ENCODE measurements at places on chromosomes 16 and 17.

DNA sequence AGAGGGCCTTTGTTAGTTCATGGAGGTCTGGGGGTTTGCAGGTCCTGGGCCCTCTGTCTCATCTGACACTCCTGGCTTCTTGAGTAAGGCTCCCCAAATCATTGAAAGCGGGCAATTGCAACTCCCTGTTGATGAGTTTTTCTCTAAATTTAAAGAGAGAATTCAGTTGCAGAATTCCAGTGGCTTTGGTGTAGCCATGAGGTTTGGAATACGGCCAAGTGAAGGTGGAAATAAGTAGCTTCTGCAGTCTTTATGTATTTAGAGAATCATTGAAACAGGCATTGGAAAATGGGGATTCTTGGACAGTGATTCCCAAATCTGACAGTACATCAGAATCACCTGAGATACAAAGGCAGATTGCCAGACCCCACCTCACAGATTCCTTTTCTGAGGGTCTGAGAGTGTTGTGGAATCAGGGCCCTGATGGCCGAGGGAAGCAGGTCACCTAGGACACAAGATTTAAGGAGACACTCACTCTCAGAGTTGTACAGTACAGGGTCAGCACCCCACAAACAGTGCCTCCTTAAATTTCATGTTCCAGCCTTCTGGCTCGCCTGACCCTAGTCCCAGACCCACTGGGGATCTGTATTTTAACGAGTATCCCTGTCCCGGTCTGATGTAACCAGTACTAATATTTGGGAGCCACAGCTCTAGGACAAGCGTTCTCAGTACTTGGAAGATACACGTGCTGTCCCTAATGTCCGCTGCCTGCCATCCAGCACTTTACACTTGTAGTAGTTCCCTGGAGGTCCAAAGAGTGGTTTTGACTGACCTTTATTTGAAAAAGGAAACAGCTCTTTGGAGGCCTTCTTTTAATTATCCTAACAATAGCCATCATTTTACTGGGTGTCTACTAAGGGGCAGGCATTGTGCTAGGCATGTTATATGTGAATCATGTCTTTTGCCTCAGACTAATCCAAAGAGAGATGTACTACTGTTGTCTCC lies 37.8 kb downstream of the YPEL2 start:
- no peak for ATAC-seq

- ATAC-seq, result no peak
These were observed 7.2 kb upstream of the PVALEF start for GRCh38 chr17:81157848-81158687.

DNA sequence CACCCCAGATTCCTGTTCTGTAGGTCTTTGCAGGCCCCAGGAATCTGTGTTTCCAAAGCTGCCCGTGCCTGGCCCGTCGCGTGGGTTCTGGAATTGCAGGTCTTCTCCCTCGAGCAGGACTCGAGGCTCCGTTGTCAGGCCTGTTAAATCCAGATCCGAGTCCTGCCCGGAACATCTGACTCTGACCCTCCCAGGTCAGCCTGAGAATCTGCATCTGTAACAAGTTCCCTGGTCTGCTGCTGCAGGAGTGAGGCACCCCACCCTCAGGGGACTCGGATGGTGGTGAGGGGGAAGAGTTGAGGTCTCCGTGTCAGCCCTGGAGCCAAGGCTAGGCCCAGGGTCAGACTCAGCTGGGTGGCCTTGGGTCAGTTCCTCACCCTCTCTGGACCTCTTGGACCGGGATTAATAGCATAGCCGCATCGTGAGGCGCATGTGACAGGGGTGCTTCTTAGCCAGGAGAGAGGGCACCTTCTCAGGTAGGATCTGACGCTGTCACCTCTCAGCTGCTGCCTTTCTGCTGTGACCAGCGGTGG lies 8.8 kb downstream of the SPIRE2 start:
- no peak for ATAC-seq

GRCh38 chr17:44063704-44064639 lies 2.5 kb downstream of the LSM12 start:
- ATAC-seq, result no peak

DNA sequence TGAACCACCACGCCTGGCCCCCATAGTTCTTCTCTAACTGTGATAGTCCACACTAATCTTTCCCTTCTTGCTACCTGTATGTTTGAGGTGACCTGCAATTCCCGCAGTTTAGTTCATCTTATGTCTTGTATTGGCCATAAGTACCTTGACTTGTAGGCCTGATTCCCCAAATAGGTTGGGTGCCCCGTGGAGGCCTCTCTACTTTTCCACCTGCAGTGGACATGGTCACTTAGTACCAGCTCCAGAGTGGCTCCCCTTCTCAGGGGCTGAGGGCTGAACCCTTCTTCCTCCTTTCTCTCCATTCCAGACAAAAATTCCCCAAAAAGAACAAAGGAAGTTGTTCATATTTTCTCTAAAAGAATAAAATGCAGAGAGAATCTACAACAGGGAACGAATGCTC lies 33.5 kb upstream of the CES5A start:
- no peak for ATAC-seq

- no peak for ATAC-seq
These were observed 229.8 kb downstream of the KATNIP start for GRCh38 chr16:27779641-27780164.

GRCh38 chr17:61456061-61456681 lies 3.9 kb downstream of the TBX4 start:
- ATAC-seq, result no peak

DNA sequence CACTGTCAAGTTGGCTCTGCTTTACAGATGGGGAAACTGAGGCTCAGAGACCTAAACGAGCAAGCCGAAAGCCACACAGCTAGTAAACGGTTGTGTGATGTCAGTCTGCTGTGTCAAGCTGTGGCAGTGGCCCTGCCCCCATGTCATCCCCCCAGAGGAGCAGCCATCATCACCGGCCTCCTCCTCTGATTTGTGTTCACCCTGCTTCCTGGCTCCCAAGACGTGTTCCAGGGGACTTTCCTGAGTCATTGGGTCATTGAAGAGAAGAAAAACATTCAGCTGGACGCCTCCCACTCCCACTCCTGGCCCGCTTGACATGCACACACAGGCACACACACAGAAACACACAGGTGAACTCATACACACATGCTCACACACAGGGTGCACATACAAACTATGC lies 54.0 kb upstream of the CIBAR2 start:
- no peak for ATAC-seq

- peak; percentile 93 for ATAC-seq
These were observed 17.7 kb downstream of the ITGAL start for GRCh38 chr16:30490210-30490609.

DNA sequence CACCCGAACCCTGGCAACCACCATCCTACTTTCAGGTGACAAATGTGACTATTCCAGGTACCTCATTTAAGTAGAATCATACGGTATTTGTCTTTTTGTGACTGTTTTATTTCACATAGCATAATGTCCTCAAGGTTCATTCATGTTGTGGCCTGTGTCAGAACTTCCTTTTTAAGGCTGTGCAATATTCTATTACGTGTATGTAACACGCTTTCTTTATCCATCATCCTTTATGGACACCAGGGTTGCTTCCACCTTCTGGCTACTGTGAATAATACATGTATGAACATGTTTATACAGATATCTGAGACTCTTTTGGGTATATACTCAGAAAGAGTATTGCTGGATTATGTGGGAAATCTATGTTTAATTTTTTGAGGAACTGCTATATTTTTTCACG lies 28.7 kb upstream of the RSL1D1 start:
- peak; percentile 72 for ATAC-seq

GRCh38 chr16:89407925-89408300 lies 82.4 kb downstream of the ANKRD11 start:
- ATAC-seq, result no peak

- ATAC-seq, result peak; percentile 35
These were observed 6.6 kb downstream of the VAT1 start for GRCh38 chr17:43015579-43015978.

DNA sequence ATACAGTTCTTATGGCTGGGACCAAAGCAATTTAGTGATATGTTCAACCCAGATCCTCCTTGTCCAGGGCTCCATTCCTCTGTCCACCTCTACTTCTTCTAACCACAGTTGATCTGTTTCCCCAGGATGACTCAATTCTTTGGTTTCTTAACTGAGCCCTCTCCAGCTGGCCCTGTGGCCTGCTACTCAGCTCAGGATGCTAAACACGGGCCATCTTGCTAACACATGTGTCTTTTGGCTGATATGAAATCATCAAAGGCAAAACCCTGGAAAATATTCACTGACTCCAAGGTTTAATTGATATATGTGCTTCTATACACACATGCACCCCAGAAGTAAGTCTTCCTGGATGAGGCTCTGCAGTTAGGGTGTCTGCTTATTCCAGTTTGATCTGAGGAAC lies 43.8 kb downstream of the SHISA6 start:
- no peak for ATAC-seq

DNA sequence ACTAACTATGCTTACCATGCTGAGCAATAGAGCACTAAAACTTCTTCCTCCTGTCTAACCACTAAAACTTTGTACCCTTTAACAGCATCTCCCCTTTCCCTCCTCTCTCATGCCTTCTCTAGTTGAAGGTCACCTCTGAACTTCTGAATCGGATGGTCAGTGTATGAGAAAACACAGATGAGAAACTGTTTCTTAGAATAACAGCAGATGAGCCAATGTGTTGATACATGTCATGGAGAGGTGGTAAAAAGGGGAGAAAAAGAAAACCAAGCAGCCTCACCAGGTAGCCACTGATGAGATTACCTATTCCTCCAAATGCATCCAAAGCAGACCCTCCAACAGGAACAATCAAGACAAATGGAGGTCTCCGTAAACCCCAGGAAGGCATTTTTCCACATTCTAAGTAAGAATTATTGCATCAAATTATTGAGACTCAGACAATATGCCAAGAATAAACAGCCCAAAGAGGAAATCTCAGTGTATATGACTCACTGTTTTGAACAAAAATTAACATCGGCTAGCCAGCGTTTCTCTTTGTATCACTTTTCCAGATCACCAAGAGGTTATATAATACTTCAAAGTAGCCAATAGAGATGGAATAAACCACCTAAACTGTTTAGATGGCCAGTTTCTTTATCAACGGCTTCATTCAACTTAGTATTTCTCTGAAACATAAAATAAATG lies 793.3 kb upstream of the SOX9 start:
- ATAC-seq, result peak; percentile 32

- ATAC-seq, result no peak
These were observed 66.1 kb upstream of the NLK start for GRCh38 chr17:27976331-27976730.

DNA sequence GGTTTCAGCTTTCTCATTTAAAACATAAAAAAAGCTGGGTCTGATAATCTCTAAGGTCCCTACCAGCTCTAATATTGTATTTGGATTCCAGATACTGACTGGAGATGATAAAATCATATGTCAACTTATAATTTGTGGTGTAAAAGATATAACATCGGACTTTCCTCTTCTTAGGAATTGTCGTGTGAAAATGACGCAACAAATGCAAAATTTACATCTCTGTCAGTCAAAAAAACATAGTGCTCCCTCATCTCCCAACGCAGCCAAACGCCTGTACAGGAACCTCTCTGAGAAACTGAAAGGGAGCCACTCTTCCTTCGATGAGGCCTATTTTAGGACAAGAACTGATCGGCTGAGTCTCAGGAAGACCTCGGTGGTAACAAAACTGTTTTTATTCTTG lies 197.3 kb downstream of the ANKFN1 start:
- no peak for ATAC-seq

DNA sequence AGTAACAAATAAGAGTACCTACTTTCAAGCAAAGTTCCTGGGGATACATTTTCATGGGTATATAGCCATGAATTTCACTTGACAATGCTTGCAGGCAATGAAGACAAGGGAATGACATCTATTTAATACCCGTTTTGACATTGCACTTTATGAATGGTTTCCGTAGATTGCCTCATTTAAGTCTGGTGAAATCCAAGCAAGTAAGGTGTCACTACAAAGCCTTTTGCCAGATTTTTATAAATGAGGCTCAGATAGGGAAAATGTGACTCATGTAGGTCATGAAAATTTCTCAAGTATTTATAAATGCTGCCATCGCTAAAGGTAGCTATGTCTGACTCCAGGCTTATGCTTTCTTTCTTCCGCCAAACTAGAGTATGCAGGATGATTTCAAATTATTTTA lies 644.3 kb downstream of the CDH8 start:
- ATAC-seq, result no peak

- ATAC-seq, result no peak
These were observed 20.9 kb downstream of the IRX3 start for GRCh38 chr16:54265575-54266107.
